Keratinocyte (primary cell): ENCODE measurements at places on chromosomes 5 and 9. TPM values are rescaled to one million over a fixed set of nuclear protein-coding genes. Genes with fewer than 3 reads are reported as not detected.

- no peak for DNase-seq
These were observed 31.9 kb upstream of the C5orf58 start for GRCh38 chr5:170200876-170201275.

The PCDHA7 gene
- 0.02 to 0.05 TPM (median 0.04 TPM) in 3 replicates for polyA plus RNA-seq

The TDRD7 gene
- polyA plus RNA-seq, result 7.3 to 10.5 TPM (median 8.7 TPM) in 3 replicates

The PANK3 gene
- polyA plus RNA-seq, result 15.6 to 39.6 TPM (median 18.7 TPM) in 3 replicates

The INSL6 gene
- polyA plus RNA-seq, result not detected in 3 replicates

The FBXO10 gene
- 4.1 to 6.6 TPM (median 5.1 TPM) in 3 replicates for polyA plus RNA-seq

GRCh38 chr5:141780240-141780951, 97.8 kb downstream of the PCDH1 start:
- no peak for DNase-seq

The LRRC14B gene
- polyA plus RNA-seq, result not detected in 3 replicates

DNA sequence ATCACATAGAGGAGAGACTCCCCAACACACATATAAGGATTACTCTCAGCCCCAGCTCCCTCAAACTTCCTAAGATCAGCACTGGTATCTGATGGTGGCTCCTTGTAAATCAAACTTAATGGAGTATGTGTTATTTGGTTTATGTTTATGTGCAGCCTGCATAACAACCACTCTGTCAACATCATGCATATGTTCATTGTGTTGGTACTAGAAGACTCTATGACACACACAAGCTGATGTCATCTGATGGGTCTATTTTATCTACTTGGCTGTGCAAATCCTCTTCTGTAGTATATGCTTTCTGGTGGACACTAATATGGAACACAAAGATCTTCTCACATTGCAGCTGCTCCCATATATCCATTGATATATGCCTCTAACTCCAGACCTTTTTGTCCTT, 134.0 kb upstream of the FAM174A start:
- DNase-seq, result no peak

GRCh38 chr9:71004196-71004595, 117.2 kb downstream of the TRPM3 start:
- DNase-seq, result no peak

The SPINK4 gene
- 0.85 TPM in 1 of 3 replicates, not detected in the others for polyA plus RNA-seq

- DNase-seq, result no peak
These were observed 49.9 kb downstream of the ADCY2 start for GRCh38 chr5:7445831-7446230.

GRCh38 chr5:102611312-102611711, 112.5 kb upstream of the SLCO6A1 start:
- no peak for DNase-seq

GRCh38 chr5:160377651-160378050, 7.2 kb upstream of the C1QTNF2 start:
- no peak for DNase-seq

DNA sequence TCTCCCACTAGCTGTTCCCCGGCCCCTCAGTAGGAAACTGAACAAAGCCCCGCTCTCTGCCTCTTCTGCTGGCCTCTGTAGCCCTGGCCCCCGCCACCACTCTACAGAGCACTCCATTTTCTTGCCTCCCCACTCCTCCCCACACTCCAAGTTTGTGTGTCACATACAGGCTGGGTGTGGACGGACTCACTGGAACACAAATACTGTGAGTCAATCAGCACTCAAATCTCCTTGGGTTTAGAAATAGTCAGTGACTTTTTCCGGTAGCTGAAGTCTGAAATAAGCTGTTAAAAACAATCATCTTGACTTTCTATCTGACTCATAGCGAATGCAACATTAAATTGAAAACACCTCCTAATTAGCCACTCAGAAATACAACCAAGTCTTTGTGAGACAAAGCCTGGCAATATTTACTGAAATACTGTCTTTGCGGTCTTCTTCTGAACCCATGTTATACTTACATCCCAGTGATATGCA, 122.5 kb downstream of the LHFPL2 start:
- DNase-seq, result no peak

DNA sequence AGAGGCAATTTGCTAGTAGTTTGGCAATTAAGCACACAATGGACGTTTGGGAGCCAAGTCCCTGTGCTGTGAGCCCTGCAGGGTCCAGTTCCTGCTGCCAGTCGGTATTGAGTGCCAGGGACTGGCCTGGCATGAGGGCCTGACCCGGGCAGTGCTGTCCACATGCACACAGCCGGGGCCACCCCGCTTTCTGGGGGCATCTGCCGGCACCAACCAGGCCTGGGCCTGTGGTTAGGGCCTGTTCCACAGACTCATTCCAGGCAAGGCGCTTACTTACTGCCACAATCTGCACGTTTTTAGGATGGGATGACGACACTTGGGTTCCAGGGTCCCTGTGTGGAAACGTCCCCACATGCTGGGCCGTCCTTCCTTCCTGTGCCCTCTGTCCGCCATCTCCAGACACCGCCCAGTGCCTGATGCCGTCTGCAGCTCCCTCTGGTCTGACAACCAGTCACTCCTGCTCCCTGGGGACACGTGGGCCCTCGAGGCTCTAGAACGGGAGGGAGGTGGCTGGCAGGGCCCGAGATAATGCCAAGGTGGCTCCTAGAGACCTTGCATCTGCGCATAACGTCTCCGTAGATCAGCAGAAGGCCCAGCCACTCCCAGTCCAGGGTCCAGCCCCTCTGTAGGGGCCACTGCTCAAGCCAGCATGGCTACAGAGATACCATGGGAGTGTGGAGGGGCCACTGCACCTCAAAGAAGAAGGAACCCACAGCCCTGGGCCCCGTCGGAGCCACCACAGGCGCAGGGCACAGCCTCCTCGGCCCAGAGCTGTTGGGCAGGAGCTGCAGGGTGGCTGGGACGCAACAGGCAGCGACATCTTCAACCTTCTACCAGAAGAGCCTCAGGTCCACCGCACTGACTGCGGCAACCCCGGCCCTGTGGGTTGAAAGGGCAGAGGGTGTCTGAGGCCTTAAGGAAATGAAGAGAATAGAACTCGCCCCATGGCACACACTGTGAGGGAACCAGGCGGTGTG, 24.7 kb downstream of the SLC9A3 start:
- no peak for DNase-seq

DNA sequence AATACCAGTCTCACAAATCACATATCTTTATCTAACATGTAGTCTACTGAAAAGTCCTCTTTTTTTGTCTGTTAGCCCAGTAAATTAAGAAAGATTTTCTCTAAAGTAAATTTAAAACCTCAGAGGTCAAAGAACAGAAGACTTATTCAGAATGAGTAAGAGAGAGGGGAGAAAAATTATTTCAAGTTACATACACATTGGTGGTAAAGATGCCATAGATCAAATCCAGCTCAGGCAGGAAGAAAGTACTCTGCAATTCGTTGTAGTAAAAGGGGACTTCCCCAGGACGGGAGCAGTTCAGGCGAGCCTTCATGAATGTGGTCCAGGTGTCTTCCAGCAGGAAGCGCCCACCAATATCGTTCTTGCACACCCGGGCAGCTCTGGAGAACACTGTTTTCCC, 344.1 kb downstream of the SEMA5A start:
- no peak for DNase-seq

The C5orf58 gene
- polyA plus RNA-seq, result not detected in 3 replicates

GRCh38 chr5:81517462-81517861, 123.5 kb upstream of the ACOT12 start:
- DNase-seq, result no peak

DNA sequence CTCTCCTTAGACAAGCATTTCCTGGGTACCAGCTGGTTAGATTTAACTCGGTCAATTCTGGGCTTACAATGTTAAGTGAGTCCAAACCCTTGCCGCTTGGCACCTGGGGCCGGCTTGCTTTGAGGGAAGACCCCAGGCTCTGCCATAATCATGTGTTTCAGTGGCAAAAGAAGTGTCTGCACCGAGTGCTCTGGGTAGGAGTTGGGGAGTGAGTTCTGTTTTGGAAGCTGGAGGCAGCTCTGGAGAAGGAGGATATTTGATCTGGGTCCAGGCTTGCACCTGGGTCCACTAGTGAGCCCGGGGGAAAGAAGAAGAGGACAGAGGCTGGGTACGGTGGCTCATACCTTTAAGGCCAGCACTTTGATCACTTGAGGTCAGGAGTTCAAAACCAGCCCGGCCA, 8.4 kb upstream of the OLFM1 start:
- no peak for DNase-seq
